ENCODE measurements at places on chromosomes 7 and 10. TPM values are rescaled to one million over a fixed set of nuclear protein-coding genes. Genes with fewer than 3 reads are reported as not detected.

Gene NPC1L1
- total RNA-seq = 0.06 TPM

Gene ERVW-1
- total RNA-seq = not detected

Gene ADAP1
- 11.0 TPM for total RNA-seq

Gene SFTPD
- total RNA-seq = 0.71 TPM

GRCh38 chr7:44398511-44398911 is 73.1 kb upstream of the CAMK2B start:
- DNase-seq = no peak

- no peak for DNase-seq
Observed at GRCh38 chr7:88201305-88201704, 18.5 kb downstream of the SRI start.

- no peak for DNase-seq
Observed at GRCh38 chr10:4070921-4071660, 286.1 kb upstream of the KLF6 start.

GRCh38 chr7:85336086-85336485 is 149.2 kb upstream of the SEMA3D start:
- no peak for DNase-seq

- no peak for DNase-seq
Observed at GRCh38 chr10:75428434-75429158, 2.8 kb upstream of the LRMDA start.

DNA sequence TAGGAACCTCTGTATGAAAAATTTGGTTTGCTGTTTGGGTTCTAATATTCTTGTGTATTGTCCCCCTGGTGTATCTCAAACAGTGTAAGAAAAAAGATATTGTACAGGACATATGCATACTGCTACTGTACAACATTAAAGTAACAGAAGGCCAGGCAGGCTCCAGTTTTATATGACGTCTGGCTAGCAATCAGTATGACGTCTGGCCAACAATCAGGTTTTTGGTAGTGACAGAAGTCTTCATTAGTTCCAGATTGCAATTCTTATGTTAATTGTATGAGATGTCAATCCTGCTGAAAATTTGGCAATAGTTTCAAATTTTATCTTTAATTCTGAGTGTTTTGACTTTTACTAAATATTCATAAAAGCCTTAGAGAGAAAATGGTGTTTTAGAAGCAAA is 67.9 kb upstream of the KCND2 start:
- DNase-seq = no peak
